Activated CD4-positive, alpha-beta memory T cell treated with anti-CD3 and anti-CD28 coated beads for 36 hours (primary cell): ENCODE measurements at places on chromosomes 7 and 10. TPM values are rescaled to one million over a fixed set of nuclear protein-coding genes. Genes with fewer than 3 reads are reported as not detected.

ASZ1 gene
- total RNA-seq = not detected

CPED1 gene
- not detected for total RNA-seq

PIK3AP1 gene
- total RNA-seq = 4.3 TPM

GIMAP5 gene
- total RNA-seq = 45.9 TPM

GPRIN2 gene
- not detected for total RNA-seq

CACNB2 gene
- total RNA-seq = not detected

ANK3 gene
- total RNA-seq = 18.5 TPM

CPXM2 gene
- not detected for total RNA-seq

CFAP70 gene
- 0.33 TPM for total RNA-seq

EMX2 gene
- total RNA-seq = not detected

SLC26A3 gene
- total RNA-seq = not detected

- peaks cover 5% of the 10 kb centered on the region for H3K4me1 ChIP-seq
- peaks cover 2% of the 10 kb centered on the region for H3K27me3 ChIP-seq
- no peak overlapping the region for H3K27ac ChIP-seq
- DNase-seq = no peak
Observed at GRCh38 chr10:23322082-23322481, 22.5 kb downstream of the C10orf67 start.

GRCh38 chr7:143360788-143361551 lies 1.5 kb downstream of the FAM131B start:
- peak overlapping the region; percentile 50 for H3K4me3 ChIP-seq
- peaks cover 4% of the 10 kb centered on the region for H3K4me1 ChIP-seq
- peaks cover 17% of the 10 kb centered on the region for H3K27me3 ChIP-seq
- H3K27ac ChIP-seq = no peak overlapping the region

- no peaks in the 10 kb centered on the region for H3K4me1 ChIP-seq
- no peak overlapping the region for H3K4me3 ChIP-seq
- H3K27me3 ChIP-seq = no peaks in the 10 kb centered on the region
- no peak overlapping the region for H3K27ac ChIP-seq
Observed at GRCh38 chr10:95536017-95536416, 25.2 kb downstream of the SORBS1 start.

- peaks cover 24% of the 10 kb centered on the region for H3K4me1 ChIP-seq
- no peak for DNase-seq
- H3K27ac ChIP-seq = no peak overlapping the region
- H3K36me3 ChIP-seq = no peaks in the 10 kb centered on the region
- no peaks in the 10 kb centered on the region for H3K27me3 ChIP-seq
Observed at GRCh38 chr10:13795653-13796555, 209.1 kb downstream of the PRPF18 start.

DNA sequence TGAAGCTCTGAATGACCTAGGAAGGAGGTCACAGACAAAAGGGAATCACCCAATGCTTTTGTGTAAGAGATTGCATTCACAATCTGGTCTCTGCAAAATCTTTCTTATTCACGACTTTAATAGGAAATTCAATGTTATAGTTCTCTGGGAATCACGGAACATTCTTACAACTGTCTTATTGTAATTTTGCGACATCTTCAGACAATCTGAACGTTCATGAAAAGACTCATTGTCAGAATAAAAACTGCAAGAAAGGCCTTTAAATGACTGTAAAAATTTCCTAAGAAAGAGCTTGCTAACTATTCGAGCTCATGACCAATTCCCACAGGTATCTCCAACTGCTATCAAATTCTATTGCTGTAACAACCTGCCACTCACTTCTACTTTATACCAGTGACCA lies 130.7 kb downstream of the DGKI start:
- H3K36me3 ChIP-seq = no peaks in the 10 kb centered on the region
- no peak overlapping the region for H3K27ac ChIP-seq
- peaks cover 5% of the 10 kb centered on the region for H3K27me3 ChIP-seq
- no peak overlapping the region for H3K4me3 ChIP-seq
- no peak for DNase-seq

GRCh38 chr7:67407392-67408071 lies 410.9 kb downstream of the TYW1 start:
- no peak overlapping the region for H3K4me3 ChIP-seq
- DNase-seq = no peak
- no peaks in the 10 kb centered on the region for H3K4me1 ChIP-seq
- H3K36me3 ChIP-seq = no peaks in the 10 kb centered on the region
- no peak overlapping the region for H3K27ac ChIP-seq
- H3K27me3 ChIP-seq = no peaks in the 10 kb centered on the region

DNA sequence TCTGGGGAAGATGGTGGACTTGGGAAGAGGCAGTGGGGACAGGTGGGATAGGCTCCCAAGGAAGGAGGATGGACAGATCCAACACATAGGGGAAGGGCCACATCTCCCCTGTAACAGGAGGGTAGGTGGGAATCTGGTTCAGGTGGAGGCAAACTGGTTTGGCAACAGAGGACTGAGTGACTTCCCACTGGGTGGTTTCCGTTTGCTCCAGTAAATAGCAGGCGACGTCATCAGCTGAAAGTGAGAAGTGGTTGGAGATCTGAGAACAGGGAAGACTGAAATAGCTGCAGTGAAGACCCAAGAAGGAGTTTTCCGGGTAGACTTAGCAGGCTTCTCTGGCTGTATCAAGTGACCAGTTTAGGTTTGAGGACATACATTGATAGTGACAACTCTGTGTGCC lies 504.4 kb downstream of the GALNT17 start:
- no peaks in the 10 kb centered on the region for H3K4me1 ChIP-seq
- H3K4me3 ChIP-seq = no peak overlapping the region
- H3K36me3 ChIP-seq = no peaks in the 10 kb centered on the region

GRCh38 chr7:133815611-133816210 lies 311.4 kb upstream of the LRGUK start:
- peaks cover 28% of the 10 kb centered on the region for H3K36me3 ChIP-seq
- no peak overlapping the region for H3K27ac ChIP-seq
- H3K4me3 ChIP-seq = no peak overlapping the region
- DNase-seq = no peak
- H3K27me3 ChIP-seq = no peaks in the 10 kb centered on the region

DNA sequence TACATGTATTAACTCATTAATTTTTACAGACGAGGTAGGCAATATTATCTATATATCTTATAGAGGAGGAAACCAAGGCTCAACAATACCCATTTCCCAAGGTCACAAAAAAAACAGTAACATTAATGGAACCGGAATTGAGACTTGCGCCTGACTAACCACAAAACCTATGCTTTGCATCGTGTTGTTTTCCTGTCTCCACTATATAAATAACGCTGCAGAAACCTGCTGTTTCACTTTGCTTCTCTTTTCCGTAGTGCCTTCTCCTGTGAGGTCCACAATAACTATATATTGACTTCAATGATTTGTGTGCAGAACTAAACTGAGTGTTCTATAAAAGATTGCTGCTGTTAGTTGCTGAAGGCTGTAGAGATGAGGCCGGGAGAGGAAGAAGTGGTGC lies 97.7 kb upstream of the RPA3 start:
- no peaks in the 10 kb centered on the region for H3K27me3 ChIP-seq
- no peak overlapping the region for H3K27ac ChIP-seq
- no peak for DNase-seq
- peaks cover 8% of the 10 kb centered on the region for H3K36me3 ChIP-seq
- peaks cover 39% of the 10 kb centered on the region for H3K4me1 ChIP-seq

DNA sequence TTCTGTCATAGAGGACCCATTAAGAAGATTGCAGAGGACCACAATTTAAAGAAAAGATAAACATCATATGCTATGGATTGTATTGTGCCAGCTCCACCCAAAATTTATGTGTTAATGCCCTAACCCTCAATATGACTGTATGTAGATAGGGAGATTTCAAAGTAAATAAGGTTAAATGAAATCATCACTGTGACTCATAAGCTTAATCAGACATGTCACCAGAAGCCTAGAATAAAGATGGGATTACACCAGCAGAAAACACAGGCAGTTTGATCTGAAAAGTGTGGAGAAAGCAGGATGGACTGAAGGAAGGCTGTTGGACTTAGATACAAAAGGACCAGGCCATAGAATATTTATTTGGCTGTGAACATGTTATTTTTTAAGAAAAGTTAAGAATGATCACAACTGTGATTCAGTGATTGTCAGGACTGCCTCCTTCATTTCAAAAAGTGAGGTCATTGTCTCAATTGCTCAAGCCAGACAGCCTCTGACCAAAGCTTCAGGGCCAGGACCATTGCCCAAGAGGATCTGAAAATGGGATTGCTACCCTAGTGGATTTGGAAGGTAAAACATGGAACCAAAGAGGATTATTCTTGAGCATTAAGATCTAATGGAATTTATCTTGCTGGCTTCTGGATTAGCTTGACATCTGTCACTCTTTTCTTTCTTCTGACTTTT lies 270.8 kb upstream of the POM121L12 start:
- H3K27ac ChIP-seq = no peak overlapping the region
- no peaks in the 10 kb centered on the region for H3K4me1 ChIP-seq
- H3K36me3 ChIP-seq = no peaks in the 10 kb centered on the region
- no peaks in the 10 kb centered on the region for H3K27me3 ChIP-seq

DNA sequence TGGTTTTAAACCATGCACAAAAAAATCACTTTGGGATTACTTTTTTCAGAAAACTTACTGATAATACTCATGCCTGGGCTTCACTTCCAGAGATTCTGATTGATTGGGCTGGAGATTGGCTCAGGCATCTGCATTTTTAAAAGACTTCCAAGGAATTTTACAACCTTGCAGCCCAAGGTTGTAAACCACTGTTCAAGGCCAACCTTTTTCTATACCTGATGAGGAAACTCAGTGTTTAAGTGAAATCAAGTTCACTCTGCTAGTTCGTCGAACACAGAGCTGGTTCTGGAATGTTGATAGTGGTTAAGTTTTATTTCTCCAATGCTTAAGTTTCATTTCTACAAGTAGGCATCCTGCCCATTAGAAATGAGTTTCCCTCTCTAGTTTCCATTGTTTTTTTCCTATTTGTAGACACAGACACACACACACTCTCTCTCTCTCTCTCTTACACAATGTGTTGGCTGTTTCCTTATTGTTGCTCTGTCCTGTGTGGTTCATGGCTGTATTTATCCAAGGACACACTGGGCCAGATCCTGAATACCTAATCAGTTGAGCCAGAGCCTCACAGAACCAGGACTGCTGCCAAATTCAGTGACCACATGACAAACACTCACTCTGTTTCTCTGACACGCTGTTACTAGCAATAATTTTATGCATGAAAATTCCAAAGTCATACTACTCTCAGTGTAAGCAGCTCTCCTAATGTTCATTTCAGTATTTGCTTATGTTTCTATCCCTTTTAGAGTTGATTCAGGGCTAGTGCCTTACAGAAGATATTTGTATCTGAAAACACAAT lies 3.7 kb upstream of the IFIT1B start:
- no peak for DNase-seq
- no peaks in the 10 kb centered on the region for H3K36me3 ChIP-seq
- H3K27ac ChIP-seq = no peak overlapping the region
- no peaks in the 10 kb centered on the region for H3K27me3 ChIP-seq

GRCh38 chr10:78760463-78761310 lies 308.1 kb upstream of the ZMIZ1 start:
- no peak overlapping the region for H3K4me3 ChIP-seq
- no peak for DNase-seq
- H3K36me3 ChIP-seq = no peaks in the 10 kb centered on the region
- H3K27ac ChIP-seq = no peak overlapping the region
- peaks cover 4% of the 10 kb centered on the region for H3K27me3 ChIP-seq
- H3K4me1 ChIP-seq = peaks cover 39% of the 10 kb centered on the region

DNA sequence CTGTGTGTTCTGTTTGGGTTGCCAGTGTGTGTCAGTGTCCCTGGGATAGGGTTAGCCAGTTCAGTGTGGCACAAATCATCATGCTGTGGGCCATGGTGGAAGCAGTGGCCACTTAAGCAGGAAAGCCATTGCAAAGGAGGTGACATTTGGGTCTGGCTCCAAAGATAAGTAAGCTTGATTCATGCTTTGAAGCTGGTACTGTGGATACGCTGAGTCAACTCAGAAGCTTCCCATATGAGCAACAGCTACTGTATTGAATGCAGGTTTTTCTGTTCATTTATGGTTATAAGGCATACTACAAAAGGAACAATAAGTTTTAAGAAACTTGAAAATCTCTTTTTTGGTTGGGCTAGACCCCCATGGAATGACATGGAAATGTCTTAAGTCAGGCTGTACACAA lies 143.1 kb downstream of the BMPER start:
- no peak overlapping the region for H3K4me3 ChIP-seq
- H3K27ac ChIP-seq = no peak overlapping the region
- H3K36me3 ChIP-seq = no peaks in the 10 kb centered on the region
- DNase-seq = no peak
- H3K4me1 ChIP-seq = no peaks in the 10 kb centered on the region
- no peaks in the 10 kb centered on the region for H3K27me3 ChIP-seq

GRCh38 chr7:157963526-157963925 lies 624.1 kb downstream of the PTPRN2 start:
- H3K4me3 ChIP-seq = no peak overlapping the region
- DNase-seq = no peak
- H3K36me3 ChIP-seq = no peaks in the 10 kb centered on the region
- no peaks in the 10 kb centered on the region for H3K4me1 ChIP-seq
- peaks cover 10% of the 10 kb centered on the region for H3K27me3 ChIP-seq

- no peak for DNase-seq
- no peak overlapping the region for H3K4me3 ChIP-seq
- no peak overlapping the region for H3K27ac ChIP-seq
- H3K4me1 ChIP-seq = no peaks in the 10 kb centered on the region
Observed at GRCh38 chr7:90968871-90969270, 295.4 kb upstream of the FZD1 start.

DNA sequence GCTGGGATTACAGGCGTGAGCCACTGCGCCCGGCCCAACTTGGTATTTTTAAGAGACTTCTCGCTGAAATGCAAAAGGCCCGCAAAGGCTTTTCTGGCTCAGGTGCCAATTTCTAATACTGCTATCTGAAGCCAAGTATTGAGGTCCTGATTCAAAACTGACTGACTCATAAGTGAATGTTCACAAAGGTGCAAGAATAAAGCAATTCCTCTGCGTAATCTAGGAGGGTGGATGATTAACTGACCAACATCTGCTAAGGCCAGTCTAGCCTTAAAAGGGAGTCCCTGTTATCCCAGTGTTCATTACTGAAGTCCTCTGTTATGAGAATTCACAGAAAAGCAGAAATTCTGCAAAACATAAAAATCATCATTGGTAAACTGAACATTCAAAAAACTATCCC lies 111.4 kb downstream of the SRPK2 start:
- H3K4me3 ChIP-seq = no peak overlapping the region
- H3K27ac ChIP-seq = no peak overlapping the region
- DNase-seq = no peak
- peaks cover 2% of the 10 kb centered on the region for H3K36me3 ChIP-seq
- H3K27me3 ChIP-seq = no peaks in the 10 kb centered on the region

- H3K36me3 ChIP-seq = no peaks in the 10 kb centered on the region
- DNase-seq = no peak
- no peak overlapping the region for H3K27ac ChIP-seq
- peaks cover 6% of the 10 kb centered on the region for H3K4me1 ChIP-seq
- H3K27me3 ChIP-seq = no peaks in the 10 kb centered on the region
- no peak overlapping the region for H3K4me3 ChIP-seq
Observed at GRCh38 chr10:13751191-13751764, 164.5 kb downstream of the PRPF18 start.

DNA sequence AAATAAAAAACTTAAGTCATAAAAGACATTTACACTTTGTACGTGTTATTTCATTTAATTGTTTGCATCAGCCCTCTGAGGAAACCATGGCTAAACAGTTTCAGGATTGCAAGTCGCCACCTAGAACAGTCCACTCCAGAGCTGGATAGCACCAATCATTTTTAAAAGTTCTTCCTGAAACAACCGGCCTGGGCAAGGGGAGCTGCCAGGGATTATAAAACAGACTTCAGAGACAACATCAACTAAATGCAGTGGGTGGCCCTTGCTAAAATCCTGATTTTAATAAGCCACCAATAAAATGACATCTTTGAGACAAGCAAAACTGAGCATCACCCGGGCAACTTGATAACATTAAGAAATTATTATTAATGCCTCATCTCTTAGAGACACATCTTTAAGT lies 13.5 kb downstream of the DLG5 start:
- no peak overlapping the region for H3K4me3 ChIP-seq
- H3K36me3 ChIP-seq = no peaks in the 10 kb centered on the region
- H3K27me3 ChIP-seq = peaks cover 6% of the 10 kb centered on the region
- no peak for DNase-seq
- H3K4me1 ChIP-seq = no peaks in the 10 kb centered on the region
